ENCODE measurements at places on chromosomes 1 and 21. TPM values are rescaled to one million over a fixed set of nuclear protein-coding genes. Genes with fewer than 3 reads are reported as not detected.

DNA sequence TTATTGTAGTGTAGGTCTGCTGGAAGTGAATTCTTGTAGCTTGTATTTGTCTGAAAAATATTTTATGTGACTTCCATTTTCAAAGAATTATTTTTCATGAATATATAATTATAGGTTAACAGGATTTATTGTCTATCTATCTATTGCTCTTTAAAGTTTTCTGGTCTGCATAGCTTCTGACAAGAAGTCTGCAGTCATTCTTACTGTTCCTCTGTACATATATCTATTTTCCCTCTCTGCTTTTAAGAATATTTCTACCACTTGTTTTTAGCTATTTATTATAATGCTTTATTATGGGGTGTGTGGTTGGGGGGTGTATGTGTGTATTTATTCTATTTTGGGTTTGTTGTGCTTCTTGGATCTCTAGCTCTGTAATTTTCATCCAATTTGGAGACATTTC, 77.4 kb downstream of the ETS2 start:
- H3K4me1 ChIP-seq: no peaks in the 10 kb centered on the region
- H3K36me3 ChIP-seq: no peaks in the 10 kb centered on the region
- H3K27me3 ChIP-seq: no peaks in the 10 kb centered on the region
- no peak overlapping the region for H3K4me3 ChIP-seq
- no peak overlapping the region for H3K27ac ChIP-seq
- no peak for DNase-seq

- no peak for DNase-seq
- H3K4me1 ChIP-seq: peaks cover 54% of the 10 kb centered on the region
- H3K4me3 ChIP-seq: no peak overlapping the region
- no peaks in the 10 kb centered on the region for H3K36me3 ChIP-seq
These were observed 39.9 kb downstream of the PEX14 start for GRCh38 chr1:10514490-10515235.

- no peak overlapping the region for H3K4me3 ChIP-seq
- H3K27ac ChIP-seq: no peak overlapping the region
- peaks cover 1% of the 10 kb centered on the region for H3K27me3 ChIP-seq
- H3K36me3 ChIP-seq: no peaks in the 10 kb centered on the region
- H3K4me1 ChIP-seq: peaks cover 20% of the 10 kb centered on the region
These were observed 75.2 kb upstream of the GADD45A start for GRCh38 chr1:67609577-67610341.

- no peaks in the 10 kb centered on the region for H3K36me3 ChIP-seq
- H3K27me3 ChIP-seq: peaks cover 4% of the 10 kb centered on the region
- H3K4me3 ChIP-seq: no peak overlapping the region
- no peak for DNase-seq
These were observed 19.1 kb downstream of the SPOCD1 start for GRCh38 chr1:31796707-31797106.

The DMBX1 gene
- not detected for total RNA-seq

The LCE2A gene
- total RNA-seq: not detected

GRCh38 chr1:180909005-180909414, 3.7 kb upstream of the KIAA1614 start:
- H3K36me3 ChIP-seq: peaks cover 6% of the 10 kb centered on the region
- H3K27ac ChIP-seq: no peak overlapping the region
- peaks cover 17% of the 10 kb centered on the region for H3K4me1 ChIP-seq
- H3K4me3 ChIP-seq: no peak overlapping the region
- H3K27me3 ChIP-seq: peaks cover 10% of the 10 kb centered on the region
- no peak for DNase-seq

- peak overlapping the region; percentile 99 for H3K27ac ChIP-seq
- peak overlapping the region; percentile 66 for H3K4me3 ChIP-seq
- peaks cover 11% of the 10 kb centered on the region for H3K36me3 ChIP-seq
- H3K4me1 ChIP-seq: peaks cover 17% of the 10 kb centered on the region
- H3K27me3 ChIP-seq: peaks cover 13% of the 10 kb centered on the region
These were observed 39.2 kb downstream of the CDK18 start for GRCh38 chr1:205543351-205544301.

The C1orf74 gene
- total RNA-seq: 2.8 TPM

DNA sequence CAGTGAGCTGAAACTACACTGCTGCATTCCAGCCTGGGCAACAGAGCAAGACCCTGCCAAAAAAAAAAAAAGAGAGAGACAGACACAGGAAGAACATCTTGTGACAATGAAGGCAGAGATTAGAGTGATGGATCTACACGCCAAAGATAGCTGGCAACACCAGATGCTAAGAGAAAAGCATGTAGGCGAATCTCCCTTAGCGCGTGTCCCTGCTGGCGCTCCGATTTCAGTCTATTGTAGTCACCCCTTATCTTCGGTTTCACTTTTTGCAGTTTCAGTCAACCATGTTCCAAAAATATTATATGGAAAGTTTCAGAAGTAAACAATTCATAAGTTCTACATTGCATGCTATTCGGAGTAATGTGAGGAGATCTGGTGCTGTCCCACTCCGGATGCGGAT, 11.6 kb upstream of the BRDT start:
- H3K27ac ChIP-seq: no peak overlapping the region
- DNase-seq: no peak
- no peak overlapping the region for H3K4me3 ChIP-seq
- no peaks in the 10 kb centered on the region for H3K36me3 ChIP-seq
- no peaks in the 10 kb centered on the region for H3K4me1 ChIP-seq

DNA sequence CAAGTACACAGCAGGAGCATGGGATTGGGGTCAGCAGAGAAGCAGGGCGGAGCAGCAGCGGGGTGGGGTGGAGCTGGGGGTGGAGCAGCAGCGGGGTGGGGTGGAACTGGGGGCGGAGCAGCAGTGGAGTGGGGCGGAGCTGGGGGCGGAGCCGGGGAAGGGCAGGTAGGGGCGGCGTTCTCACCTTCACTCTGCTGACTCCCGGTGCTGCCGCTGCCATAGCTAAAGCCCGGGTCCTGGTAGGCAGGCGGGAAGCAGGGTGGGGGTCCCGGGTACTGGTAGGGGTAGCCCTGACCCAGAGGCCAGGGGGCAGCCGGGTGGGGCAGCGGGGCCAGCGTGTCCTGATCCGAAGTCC, 6.7 kb downstream of the TAS1R3 start:
- H3K4me1 ChIP-seq: no peaks in the 10 kb centered on the region
- H3K4me3 ChIP-seq: no peak overlapping the region
- DNase-seq: no peak
- peaks cover 10% of the 10 kb centered on the region for H3K36me3 ChIP-seq
- no peak overlapping the region for H3K27ac ChIP-seq

DNA sequence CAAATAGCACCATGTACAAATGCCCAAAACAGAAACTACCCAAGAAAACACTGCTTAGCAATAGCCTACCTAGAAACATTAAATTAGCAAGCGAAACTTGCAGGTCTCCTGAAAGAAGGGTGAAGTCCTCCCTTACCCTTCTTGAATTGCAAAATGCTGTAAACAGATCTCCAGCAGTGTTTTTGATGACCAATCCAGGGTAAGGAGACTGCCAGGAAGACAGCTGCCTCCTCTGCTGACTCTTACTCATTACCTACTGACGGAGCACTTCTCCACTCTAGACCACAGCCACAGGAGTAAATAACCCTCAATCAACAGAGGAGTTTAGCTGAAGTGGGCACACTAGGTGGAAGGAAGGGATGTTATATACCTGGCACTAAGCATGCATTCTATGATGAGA, 32.2 kb upstream of the GADD45A start:
- no peak overlapping the region for H3K27ac ChIP-seq
- no peaks in the 10 kb centered on the region for H3K36me3 ChIP-seq
- no peaks in the 10 kb centered on the region for H3K27me3 ChIP-seq
- H3K4me3 ChIP-seq: no peak overlapping the region

GRCh38 chr1:68213843-68214242, 18.5 kb downstream of the WLS start:
- DNase-seq: no peak
- H3K27ac ChIP-seq: no peak overlapping the region
- H3K36me3 ChIP-seq: no peaks in the 10 kb centered on the region
- no peaks in the 10 kb centered on the region for H3K27me3 ChIP-seq

- no peak overlapping the region for H3K4me3 ChIP-seq
- H3K27ac ChIP-seq: no peak overlapping the region
- peaks cover 7% of the 10 kb centered on the region for H3K36me3 ChIP-seq
- H3K4me1 ChIP-seq: peaks cover 10% of the 10 kb centered on the region
- H3K27me3 ChIP-seq: peaks cover 4% of the 10 kb centered on the region
These were observed 39.4 kb downstream of the WNT9A start for GRCh38 chr1:227908359-227908758.

The FCRL5 gene
- not detected for total RNA-seq

The ATP5PF gene
- total RNA-seq: 119 TPM

GRCh38 chr1:238257018-238257621, 366.4 kb upstream of the ZP4 start:
- no peak for DNase-seq
- no peaks in the 10 kb centered on the region for H3K4me1 ChIP-seq
- no peak overlapping the region for H3K27ac ChIP-seq
- H3K36me3 ChIP-seq: no peaks in the 10 kb centered on the region
- peaks cover 3% of the 10 kb centered on the region for H3K27me3 ChIP-seq

DNA sequence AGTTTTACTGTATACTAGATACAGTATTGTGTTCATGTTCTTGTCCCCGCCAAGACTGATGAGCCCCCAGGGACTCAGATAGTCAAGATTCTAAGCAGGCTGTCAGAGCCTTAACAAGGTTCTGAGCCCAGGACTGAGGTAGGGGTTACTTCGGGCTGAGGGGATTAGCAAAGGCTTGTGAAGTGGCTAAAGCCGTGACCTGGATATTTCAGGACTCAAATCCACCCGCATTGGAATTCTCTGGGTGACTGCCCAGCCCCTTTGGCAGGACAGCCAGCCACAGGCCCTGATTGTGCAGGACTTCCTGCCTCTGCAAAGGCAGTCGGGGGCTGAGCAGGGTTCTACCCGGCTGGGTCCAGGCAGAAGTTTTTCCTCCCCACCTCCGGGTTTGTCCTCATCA, at the start of gene PLA2G5:
Gene PLA2G5 (plus strand): TSS at position 321 of the 400 bp plus-strand sequence. CDS start 14,637 bp downstream, outside the sequence.
- H3K27me3 ChIP-seq: peaks cover 7% of the 10 kb centered on the region
- DNase-seq: no peak
- no peak within 1 kb of the TSS for H3K4me3 ChIP-seq
- no peaks in the 10 kb centered on the region for H3K36me3 ChIP-seq
- no peak within 1 kb of the TSS for H3K27ac ChIP-seq

DNA sequence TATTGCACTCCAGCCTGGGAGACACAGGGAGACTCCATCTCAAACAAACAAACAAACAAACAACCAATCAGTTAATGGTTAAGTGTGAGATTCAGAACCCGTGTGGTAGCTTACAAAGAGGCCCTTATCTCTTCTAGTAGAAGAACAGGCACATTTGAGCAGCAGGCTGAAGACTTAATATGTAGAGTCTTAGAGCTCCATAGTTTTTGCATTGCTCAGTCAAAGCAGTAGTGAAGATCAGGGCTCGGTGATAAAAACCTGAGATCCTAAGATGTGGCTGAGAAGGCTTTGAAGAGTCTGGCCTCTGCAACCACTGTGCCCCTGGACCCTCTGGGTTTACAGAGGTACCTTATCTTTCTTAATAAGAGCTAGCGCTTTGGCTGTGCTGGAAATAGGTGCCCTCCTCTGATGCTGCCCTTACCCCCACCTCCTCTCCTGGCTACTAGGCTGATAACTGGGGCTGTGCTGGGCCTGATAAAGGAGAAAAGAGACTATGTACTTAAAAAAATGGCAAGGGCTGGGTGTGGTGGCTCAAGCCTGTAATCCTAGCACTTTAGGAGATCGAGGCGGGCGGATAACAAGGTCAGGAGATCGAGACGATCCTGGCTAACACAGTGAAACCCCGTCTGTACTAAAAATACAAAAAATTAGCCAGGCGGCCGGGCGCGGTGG, 10.5 kb upstream of the UCK2 start:
- no peak for DNase-seq
- H3K27me3 ChIP-seq: peaks cover 5% of the 10 kb centered on the region
- H3K27ac ChIP-seq: no peak overlapping the region
- no peak overlapping the region for H3K4me3 ChIP-seq
- peaks cover 4% of the 10 kb centered on the region for H3K4me1 ChIP-seq
- H3K36me3 ChIP-seq: no peaks in the 10 kb centered on the region

The CELA3B gene
- total RNA-seq: not detected

- H3K27me3 ChIP-seq: peaks cover 8% of the 10 kb centered on the region
- H3K27ac ChIP-seq: no peak overlapping the region
- H3K36me3 ChIP-seq: no peaks in the 10 kb centered on the region
- peaks cover 5% of the 10 kb centered on the region for H3K4me1 ChIP-seq
These were observed 115.3 kb downstream of the ADSS2 start for GRCh38 chr1:244336232-244336899.

The DISP3 gene
- total RNA-seq: 1.6 TPM

The LCE1F gene
- total RNA-seq: not detected

GRCh38 chr1:94773931-94774422, 46.2 kb upstream of the SLC44A3 start:
- H3K36me3 ChIP-seq: no peaks in the 10 kb centered on the region
- no peaks in the 10 kb centered on the region for H3K27me3 ChIP-seq
- no peak for DNase-seq
- no peak overlapping the region for H3K27ac ChIP-seq
- no peak overlapping the region for H3K4me3 ChIP-seq
- no peaks in the 10 kb centered on the region for H3K4me1 ChIP-seq

The DTL gene
- 11.6 TPM for total RNA-seq

The CACNA1S gene
- 0.08 TPM for total RNA-seq

- peaks cover 14% of the 10 kb centered on the region for H3K4me1 ChIP-seq
- no peaks in the 10 kb centered on the region for H3K36me3 ChIP-seq
- no peak for DNase-seq
- H3K4me3 ChIP-seq: no peak overlapping the region
- peaks cover 2% of the 10 kb centered on the region for H3K27me3 ChIP-seq
- H3K27ac ChIP-seq: no peak overlapping the region
These were observed 54.7 kb upstream of the IFFO2 start for GRCh38 chr1:19010995-19011844.

The NES gene
- total RNA-seq: 111 TPM

The SLAMF9 gene
- total RNA-seq: not detected

GRCh38 chr1:33494929-33495328, 22.5 kb downstream of the ZSCAN20 start:
- H3K27ac ChIP-seq: no peak overlapping the region
- peak overlapping the region; percentile 83 for H3K4me3 ChIP-seq
- no peak for DNase-seq
- peaks cover 79% of the 10 kb centered on the region for H3K36me3 ChIP-seq
- H3K27me3 ChIP-seq: peaks cover 3% of the 10 kb centered on the region
- no peaks in the 10 kb centered on the region for H3K4me1 ChIP-seq

DNA sequence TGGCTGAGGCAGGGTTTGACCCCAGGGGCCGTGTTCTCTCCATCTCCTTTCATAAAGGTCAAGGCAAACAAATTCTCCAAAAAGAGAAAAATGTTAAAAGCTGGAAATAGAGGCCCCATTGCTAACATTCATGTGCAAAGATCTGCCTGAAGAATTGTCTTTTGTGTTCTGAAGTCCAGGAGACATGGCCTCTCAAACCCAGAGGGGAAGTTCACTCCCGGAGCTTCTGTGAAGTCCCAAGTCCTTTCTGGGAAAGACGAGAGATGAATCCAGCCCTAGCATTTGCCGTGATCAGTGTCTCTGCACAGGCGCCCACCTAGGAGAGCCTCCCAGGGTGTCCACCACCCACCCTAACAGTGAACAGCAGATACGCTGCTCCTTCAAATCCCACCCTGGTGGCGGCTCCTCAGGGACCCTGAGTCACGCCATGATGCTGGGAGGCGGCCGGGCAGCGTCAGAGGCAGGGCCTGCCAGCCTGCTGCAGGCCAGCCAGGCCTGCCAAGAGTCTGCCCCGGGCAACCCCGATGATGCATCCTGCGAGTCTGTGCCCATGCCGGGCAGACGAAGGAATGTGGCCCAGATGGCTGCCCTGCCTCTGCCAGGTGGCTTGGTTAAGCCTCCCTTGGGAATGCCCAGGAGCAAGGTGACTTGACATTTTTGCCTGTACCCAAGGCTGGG, 5.2 kb upstream of the C2CD2 start:
- H3K4me1 ChIP-seq: peaks cover 23% of the 10 kb centered on the region
- H3K27me3 ChIP-seq: peaks cover 15% of the 10 kb centered on the region
- DNase-seq: no peak
- no peak overlapping the region for H3K4me3 ChIP-seq

The CRNN gene
- total RNA-seq: not detected

The SPRR4 gene
- not detected for total RNA-seq

Data from endothelial cell (in vitro differentiated cells).